Left renal pelvis (tissue), 4 donors: ENCODE measurements at places on chromosomes 6 and 20.

DNA sequence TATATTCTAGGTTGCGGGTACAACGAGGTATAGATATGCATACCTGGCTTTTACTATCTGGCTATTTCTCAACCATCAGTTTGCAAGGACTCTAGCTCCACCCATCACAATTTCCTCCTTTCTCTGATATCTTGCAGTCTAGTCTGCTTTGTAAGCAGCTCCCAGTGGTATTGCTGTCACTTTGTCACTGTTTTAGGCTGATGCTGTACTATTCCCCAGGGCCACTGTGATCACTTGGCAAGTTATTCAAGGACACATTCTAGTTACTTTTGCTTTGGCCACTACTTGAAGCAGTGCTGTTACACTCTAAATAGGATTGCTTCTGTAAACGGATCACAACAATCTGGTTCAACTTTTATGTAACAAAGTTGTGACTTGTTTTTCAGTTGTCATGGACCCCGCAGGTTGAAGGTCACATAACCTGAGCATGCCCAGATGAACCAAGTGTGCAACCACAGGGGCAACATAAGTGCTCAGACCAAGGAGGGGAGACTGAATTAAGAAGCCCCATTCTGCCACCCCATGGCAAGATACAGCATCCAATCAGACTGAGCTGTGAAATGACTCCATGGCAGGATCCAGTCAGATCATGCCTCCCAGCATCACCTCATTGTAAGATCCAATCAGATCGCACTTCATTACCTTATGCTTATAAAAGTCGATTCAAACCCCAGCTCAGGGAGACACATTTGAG lies 588.4 kb upstream of the CITED2 start:
- DNase-seq, result no peak

- no peak for DNase-seq
Measured at GRCh38 chr6:143513410-143513809, 1.9 kb upstream of the FUCA2 start.

- DNase-seq, result no peak
Measured at GRCh38 chr6:111469543-111469942, 13.5 kb downstream of the REV3L start.

DNA sequence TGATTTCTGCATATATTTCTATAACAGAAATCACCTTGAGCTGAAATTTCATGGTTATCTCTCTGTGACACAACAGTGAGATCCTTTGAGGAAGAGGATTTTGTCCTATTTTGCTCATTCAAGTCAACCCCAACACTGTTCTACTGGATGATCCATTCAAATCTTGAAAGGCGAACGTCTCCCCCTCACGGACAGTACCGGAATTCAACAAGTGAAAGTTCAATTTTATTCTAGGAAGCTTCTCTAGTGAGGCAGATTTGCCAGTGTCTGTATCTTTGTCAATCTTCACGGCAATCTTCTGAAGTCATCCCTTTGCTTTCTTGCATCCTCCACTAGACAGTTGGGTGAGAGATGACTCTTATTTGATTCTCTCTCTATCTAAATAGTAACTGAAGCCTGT lies 91.7 kb upstream of the PDE7B start:
- DNase-seq, result no peak

DNA sequence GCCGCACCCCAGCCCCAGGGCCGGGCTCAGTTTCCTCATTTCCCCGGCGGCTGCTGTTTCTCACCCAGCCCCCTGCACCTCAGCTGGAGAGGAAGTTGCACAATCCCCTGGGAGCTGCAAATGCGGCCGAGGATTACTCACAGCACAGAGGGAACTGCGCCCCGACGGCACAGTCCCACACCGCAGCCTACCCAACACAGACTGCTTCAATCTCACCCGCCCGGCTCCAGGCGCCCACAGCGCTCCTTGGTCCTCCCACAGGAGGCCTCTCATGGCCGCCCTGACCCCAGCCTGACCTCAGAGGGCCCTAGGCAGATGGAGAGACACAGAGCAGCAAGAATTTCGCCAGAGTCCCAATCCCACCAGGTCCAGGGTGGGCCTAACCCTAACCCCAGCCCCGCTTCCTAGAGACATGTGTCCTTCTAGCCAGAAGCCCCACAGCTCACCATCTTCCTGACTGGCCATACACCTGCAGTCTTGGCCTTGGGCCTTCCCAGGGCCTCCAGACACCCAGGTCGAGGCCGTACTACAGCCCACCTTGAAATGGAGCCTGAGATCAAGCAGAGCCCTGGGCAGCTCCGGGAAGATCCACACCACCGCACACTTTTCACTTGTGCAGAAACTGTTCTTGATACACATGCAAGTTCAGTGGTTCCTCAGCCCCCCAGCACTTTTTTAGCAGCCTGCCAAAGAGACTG lies 11.7 kb downstream of the TFEB start:
- DNase-seq, result no peak
